Parietal lobe (tissue), 2 donors: ENCODE measurements at places on chromosomes 7 and 10. TPM values are rescaled to one million over a fixed set of nuclear protein-coding genes. Genes with fewer than 3 reads are reported as not detected.

The KLF14 gene
- total RNA-seq: not detected

The HMX3 gene
- total RNA-seq: not detected

The MALSU1 gene
- total RNA-seq: 38.2 TPM

The RGR gene
- 0.31 TPM for total RNA-seq

The ZWINT gene
- 9.4 TPM for total RNA-seq

The AMPH gene
- total RNA-seq: 36.9 TPM

The FGL2 gene
- 0.63 TPM for total RNA-seq

The ACBD7 gene
- 8.1 TPM for total RNA-seq

The SPDYE6 gene
- total RNA-seq: not detected

The TAS2R38 gene
- total RNA-seq: not detected

The EGR2 gene
- total RNA-seq: 0.63 TPM

The IFIT1B gene
- total RNA-seq: not detected

The AGR3 gene
- not detected for total RNA-seq

The GPNMB gene
- total RNA-seq: 2.2 TPM

The GRID2IP gene
- total RNA-seq: 1.3 TPM

The AKR1E2 gene
- total RNA-seq: 36.3 TPM

The CLRN3 gene
- total RNA-seq: not detected

The FFAR4 gene
- not detected for total RNA-seq

The CHST3 gene
- total RNA-seq: 7.8 TPM

The FBXL13 gene
- 5.6 TPM for total RNA-seq

The GNAI1 gene
- total RNA-seq: 164 TPM

The ZNF777 gene
- 6.3 TPM for total RNA-seq

The MORN4 gene
- total RNA-seq: 26.0 TPM

The SPAM1 gene
- total RNA-seq: not detected

The CDC14C gene
- total RNA-seq: not detected

The APBB1IP gene
- total RNA-seq: 1.3 TPM

The SLC13A1 gene
- not detected for total RNA-seq

The NXPH1 gene
- 33.5 TPM for total RNA-seq

The EZH2 gene
- total RNA-seq: 43.5 TPM

The KAZALD1 gene
- 0.94 TPM for total RNA-seq

The FAM25A gene
- total RNA-seq: not detected

The UCN3 gene
- total RNA-seq: not detected

The C10orf67 gene
- total RNA-seq: 0.31 TPM

The PFKFB3 gene
- 38.2 TPM for total RNA-seq
